ENCODE measurements at places on chromosomes 2 and 18.
A peak's percentile ranks its signal among the peaks of the same experiment; 100 is the strongest.

DNA sequence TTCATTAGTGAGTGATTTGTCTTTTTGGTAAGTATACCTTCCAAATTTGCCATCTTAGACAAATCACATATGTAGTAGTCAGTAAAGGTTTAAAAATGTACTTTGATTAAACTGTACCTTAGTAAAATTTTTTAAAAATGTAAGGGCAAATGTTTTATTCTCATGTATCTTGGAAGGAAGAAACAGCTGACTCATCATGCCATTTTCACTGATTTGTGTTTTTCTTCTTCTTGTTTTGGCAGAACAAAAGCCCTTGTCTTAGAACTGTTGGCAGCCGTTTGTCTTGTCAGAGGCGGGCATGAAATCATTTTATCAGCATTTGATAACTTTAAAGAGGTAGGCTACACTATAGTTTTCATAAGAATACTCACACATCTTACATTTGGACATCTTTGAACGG is 136.5 kb downstream of the PRPF40A start:
- no peak for DNase-seq

- DNase-seq: no peak
Measured at GRCh38 chr2:48270209-48270608, 259.7 kb upstream of the STON1 start.

DNA sequence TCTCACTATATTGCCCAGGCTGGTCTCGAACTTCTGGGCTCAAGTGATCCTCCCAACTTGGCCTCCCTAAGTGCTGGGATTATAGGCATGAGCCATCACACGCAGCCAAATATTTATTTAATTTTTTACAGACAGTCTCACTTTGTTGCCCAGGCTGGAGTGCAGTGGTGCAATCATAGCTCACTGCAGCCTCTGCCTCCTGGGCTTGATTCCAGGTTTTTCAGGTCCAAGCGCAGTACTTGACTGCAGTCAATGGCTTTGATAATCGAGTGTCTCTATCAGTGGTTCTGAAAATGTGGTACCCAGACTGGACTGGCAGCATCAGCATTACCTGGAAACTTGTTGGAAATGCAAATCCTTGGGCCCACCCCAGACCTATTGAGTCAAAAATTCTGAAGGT is 63.1 kb downstream of the PLB1 start:
- DNase-seq: no peak

DNA sequence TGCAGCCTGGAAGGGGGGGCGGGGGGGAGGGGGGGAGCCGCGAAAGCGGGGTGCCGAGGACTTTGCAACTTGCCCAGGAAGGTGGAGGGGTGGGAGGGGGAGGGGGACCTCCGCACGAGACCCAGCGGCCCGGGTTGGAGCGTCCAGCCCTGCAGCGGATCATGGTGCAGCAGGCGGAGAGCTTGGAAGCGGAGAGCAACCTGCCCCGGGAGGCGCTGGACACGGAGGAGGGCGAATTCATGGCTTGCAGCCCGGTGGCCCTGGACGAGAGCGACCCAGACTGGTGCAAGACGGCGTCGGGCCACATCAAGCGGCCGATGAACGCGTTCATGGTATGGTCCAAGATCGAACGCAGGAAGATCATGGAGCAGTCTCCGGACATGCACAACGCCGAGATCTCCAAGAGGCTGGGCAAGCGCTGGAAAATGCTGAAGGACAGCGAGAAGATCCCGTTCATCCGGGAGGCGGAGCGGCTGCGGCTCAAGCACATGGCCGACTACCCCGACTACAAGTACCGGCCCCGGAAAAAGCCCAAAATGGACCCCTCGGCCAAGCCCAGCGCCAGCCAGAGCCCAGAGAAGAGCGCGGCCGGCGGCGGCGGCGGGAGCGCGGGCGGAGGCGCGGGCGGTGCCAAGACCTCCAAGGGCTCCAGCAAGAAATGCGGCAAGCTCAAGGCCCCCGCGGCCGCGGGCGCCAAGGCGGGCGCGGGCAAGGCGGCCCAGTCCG is 540 bp downstream of the SOX11 start:
- DNase-seq: peak; percentile 17

DNA sequence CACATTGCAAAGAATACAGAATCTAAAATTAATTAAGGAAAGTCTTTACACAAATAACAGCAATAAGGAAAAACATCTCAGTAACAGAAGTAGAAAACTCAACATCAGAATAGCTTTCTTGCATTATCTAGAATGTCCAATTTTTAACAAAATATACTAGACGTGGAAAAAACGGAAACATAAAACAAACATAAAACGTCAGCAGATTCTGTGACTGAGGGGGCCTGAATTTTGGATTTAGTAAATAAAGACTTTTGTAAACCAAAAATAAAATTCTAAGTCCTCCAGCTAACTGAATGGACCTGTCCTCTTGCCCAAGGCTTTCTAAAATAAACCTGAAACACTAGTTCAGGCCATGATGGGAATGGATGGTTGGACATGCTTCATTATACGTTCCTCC is 773.5 kb upstream of the LRRTM1 start:
- no peak for DNase-seq

GRCh38 chr2:100819370-100820272 is at the start of gene NPAS2:
Gene NPAS2 (plus strand): TSS chr2:100820139. CDS start chr2:100904755, 84,616 bp downstream.
- DNase-seq: peak; percentile 75

DNA sequence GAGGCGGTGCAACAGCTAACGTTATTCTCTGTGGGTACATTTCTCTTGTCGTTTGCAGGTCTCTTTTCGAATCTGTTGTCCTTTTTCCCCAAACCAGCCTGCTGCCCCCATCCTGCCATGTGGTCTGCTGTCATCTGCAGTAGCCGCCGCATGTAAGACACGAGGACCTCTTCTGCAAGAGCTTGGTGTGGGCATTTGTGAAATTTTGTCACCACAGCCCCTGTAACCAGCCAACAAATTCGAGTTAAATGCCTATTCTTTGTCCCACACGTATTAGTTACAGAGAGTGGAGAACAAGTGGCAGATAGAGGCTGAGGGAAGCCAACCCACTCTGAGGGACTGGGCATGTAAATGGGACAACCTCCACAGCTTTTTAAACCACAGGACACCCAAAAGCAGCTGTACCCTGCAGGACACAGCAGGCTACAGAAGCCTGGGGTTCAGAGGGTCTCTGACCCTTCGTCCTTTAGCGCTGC is 35.0 kb downstream of the ITGA6 start:
- DNase-seq: no peak

DNA sequence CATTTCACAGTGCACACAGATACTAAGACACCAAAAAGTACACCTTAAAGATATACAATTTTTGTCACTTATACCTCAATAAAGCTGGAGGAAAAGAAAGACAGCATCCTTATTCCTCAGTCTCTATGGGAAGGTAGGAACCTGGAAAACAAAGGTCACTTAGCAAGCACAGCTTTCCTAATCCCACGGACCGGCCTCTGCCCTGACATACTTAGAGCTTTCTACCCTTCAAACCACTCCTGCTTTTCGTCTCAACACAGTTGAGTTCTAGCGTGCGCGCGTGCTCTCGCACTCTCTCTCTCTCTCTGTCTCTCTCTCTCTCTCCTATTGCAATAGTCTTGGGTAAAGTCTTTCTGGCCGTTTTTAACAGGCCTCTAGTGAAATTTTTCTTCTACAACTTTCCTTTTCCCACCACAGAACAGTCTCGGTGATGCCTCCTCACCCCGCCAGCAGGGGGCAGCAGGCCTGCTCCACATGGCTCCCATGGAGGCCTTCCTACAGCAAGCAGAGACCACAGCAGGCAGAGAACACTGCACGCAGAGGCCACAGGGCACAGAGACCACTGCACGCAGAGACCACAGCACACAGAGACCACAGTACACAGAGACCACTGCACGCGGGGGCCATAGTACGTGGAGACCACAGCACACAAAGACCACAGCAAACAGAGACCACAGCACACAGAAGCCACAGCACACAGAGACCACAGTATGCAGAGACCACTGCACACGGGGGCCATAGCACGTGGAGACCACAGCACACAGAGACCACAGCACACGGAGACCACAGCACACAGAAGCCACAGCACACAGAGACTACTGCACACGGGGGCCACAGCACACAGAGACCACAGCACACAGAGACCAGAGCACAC is 106.9 kb downstream of the FBXO15 start:
- DNase-seq: peak; percentile 56

- peak; percentile 97 for DNase-seq
Measured at GRCh38 chr2:236862961-236863728, 222.5 kb upstream of the COPS8 start.

- DNase-seq: no peak
Measured at GRCh38 chr2:233471291-233472035, 95.1 kb downstream of the USP40 start.

- peak; percentile 10 for DNase-seq
Measured at GRCh38 chr18:60277855-60278480, 94.6 kb downstream of the MC4R start.

DNA sequence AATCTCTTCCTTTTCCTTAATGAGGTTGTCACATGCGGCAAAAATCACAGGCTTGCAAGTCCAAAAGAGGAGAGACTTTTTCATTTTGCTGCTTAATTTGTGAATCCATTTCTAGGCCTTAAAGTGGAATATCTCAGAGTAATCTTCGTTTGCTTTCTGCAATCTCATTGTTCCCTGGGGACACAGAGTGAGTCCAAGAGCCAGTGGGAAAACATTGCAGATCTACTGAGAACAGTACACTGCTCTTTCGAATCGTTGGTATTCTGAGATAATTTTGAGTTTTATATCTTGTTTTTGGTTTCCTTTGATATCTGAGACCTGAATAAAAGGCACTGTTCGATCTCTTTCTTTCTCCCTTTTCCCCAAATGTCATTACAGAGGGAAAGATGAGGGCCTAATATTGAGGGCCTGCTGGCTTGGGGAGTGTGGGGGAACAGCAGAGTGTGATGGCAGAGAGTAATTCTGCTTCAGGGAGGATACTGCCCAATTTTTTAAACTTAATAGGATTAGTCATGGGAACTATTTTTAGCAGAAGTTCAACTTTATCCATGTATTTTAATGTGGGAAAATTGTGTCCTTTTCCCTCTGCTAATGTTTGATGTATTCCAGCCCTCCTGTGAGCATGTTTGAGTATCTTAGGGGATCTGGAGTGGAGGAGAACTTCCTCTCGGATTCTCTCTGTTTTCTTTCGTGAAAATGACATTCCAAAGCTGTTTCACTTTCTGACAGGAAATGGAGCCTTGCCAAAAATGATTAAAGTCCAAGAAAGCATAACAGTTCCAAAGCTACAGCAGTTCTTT is 418.2 kb upstream of the ZEB2 start:
- DNase-seq: peak; percentile 78

DNA sequence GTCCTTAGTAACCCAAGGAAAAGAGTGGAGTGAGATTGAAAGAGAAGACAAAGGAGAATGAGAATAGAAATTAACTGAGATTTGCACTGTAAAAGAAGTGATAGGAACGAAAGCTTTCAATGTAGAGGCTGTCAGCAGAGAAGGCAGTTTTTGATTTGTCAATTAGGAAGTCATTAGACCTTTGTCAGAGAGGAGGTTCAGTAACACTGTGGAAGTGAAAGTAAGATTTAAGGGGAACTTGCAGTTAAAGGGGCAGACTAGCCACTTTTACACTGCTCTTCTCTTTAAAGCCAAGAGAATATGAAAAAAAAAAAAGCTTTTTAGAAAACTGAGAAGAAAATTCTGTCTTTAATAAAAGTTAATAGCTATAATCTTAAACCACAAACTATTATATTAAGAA is 11.5 kb upstream of the KYNU start:
- DNase-seq: peak; percentile 2

DNA sequence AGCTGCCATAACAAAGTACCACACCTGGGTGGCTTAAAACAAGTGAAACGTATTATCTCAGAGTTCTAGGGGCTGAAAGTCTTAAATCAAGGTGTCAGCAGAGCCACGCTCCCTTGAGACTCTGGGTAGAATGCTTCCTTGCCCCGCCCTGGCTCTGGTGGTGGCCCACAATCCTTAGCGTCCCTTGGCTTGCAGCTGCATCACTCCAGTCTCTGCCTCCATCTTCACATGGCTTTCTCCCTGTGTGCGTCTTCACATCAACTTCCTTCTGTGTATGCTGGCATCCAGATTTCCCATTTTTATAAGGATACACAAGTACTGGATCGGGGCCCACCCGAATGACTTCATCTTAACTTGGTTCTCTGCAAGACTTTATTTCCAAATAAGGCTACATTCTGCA is 62.5 kb downstream of the MRO start:
- DNase-seq: no peak

DNA sequence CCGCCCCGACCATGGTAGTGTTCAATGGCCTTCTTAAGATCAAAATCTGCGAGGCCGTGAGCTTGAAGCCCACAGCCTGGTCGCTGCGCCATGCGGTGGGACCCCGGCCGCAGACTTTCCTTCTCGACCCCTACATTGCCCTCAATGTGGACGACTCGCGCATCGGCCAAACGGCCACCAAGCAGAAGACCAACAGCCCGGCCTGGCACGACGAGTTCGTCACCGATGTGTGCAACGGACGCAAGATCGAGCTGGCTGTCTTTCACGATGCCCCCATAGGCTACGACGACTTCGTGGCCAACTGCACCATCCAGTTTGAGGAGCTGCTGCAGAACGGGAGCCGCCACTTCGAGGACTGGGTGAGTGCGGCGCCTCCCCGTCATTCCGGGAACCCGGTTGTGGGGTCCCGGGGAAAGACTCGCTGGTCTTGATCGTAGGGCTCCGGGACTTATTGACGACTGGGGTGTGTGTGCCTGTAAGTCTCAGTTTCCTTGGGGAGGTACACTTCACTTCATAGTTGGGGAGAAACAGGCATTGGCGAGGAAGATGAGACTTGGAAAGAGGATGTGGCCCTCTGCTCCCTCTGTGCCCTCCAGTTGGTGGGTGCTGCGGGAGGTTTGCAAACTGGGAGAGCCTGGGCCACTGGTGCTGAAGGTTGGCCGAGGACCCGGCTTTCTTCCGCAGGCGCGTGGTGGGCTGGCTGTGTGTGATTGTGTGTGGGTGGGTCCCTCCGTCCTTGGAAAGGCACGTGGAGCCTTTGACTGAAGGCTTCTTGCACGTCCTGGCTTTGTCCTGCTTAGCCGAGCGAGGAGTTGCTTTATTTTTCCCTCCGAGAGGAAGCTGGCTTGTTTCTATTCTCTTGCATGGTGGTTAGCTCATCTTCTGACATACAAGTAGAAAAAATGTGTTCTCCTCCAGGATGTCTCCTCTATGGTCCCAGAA is 886 bp downstream of the PRKCE start:
- peak; percentile 75 for DNase-seq

DNA sequence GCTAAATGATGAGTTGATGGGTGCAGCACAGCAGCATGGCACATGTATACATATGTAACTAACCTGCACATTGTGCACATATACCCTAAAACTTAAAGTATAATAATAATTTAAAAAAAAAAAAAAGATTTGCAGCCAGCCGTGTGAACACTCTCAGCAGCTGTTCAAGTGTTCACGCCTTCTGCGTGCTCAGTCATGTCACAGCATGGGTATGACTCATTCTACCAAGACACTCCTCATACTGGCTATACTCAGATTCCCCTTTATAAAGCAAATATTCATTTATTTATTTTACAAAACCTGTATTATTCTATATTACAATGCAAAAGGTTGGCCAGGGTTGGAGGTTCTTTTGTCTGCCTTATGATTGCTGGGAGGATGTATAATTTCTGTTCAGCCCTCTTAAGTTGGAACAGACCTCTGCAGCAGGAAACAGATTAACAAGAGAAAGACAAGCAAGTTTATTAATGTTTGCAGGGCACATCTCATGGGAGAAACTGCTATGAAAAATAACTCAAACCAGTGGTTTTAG is 1230.6 kb upstream of the CHAC2 start:
- no peak for DNase-seq

GRCh38 chr18:4851301-4851976 is 345.6 kb downstream of the AKAIN1 start:
- no peak for DNase-seq
